CD4-positive, alpha-beta T cell treated with Interleukin-2 at 100 ng/mL for 4 hours (primary cell): ENCODE measurements at places on chromosomes 11 and 22.
A peak's percentile ranks its signal among the peaks of the same experiment; 100 is the strongest.

- DNase-seq, result no peak
Measured at GRCh38 chr11:17267576-17267975, 9.0 kb upstream of the NUCB2 start.

- DNase-seq, result peak; percentile 32
Measured at GRCh38 chr11:662689-663274, 25.7 kb downstream of the DRD4 start.

- no peak for DNase-seq
Measured at GRCh38 chr11:88508418-88508758, 170.9 kb upstream of the CTSC start.

DNA sequence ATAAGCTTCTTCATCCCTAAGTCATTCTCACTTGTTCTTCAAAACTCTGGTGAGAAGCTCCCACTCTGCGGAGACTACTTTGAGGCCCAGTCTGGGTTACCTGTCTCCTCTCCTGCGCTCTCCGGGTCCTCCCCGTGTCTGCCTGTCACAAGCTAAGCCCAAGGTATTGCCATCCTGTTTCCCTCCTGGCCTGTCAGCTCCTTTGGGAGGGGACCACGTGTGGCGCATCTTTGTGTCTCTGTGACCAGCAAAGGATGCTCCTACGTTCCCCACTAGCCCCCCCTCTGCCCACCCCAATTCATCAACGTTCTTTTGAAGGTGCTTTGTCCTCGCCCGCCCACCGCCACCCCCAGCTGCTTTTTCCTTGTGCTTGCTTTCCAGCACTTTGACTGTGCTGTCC is 31.8 kb upstream of the FBLN1 start:
- DNase-seq, result no peak

GRCh38 chr22:49057910-49058309 is 769.8 kb downstream of the BRD1 start:
- no peak for DNase-seq
